ENCODE measurements at places on chromosomes 16 and 17. TPM values are rescaled to one million over a fixed set of nuclear protein-coding genes. Genes with fewer than 3 reads are reported as not detected.

GRCh38 chr16:53414381-53414780 lies 19.9 kb upstream of the RBL2 start:
- no peak overlapping the region for H3K4me3 ChIP-seq
- H3K27ac ChIP-seq: no peak overlapping the region
- no peaks in the 10 kb centered on the region for H3K27me3 ChIP-seq
- no peak for DNase-seq

DNA sequence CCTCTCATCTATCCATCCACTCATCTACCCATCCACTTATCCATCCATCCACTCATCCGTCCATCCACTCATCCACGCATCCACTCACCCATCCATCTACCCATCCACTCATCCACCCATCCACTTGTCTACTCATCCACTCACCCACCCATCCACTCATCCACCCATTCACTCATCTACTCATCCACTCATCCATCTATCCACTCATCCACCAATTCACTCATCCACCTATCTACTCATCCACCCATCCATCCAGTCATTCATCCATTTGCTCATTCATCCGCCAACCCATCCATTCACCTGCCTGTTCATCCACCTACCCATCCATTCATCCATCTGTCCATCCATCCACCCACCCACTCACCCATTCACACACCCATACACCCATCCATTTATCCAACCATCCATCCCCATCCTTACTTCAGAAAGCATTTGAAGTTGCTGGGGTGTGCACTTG lies 329.6 kb downstream of the SEC14L1 start:
- H3K27me3 ChIP-seq: no peaks in the 10 kb centered on the region
- peaks cover 30% of the 10 kb centered on the region for H3K4me1 ChIP-seq
- no peak for DNase-seq
- peak overlapping the region; percentile 11 for H3K27ac ChIP-seq

C16orf46 gene
- 2.0 TPM for total RNA-seq

DNA sequence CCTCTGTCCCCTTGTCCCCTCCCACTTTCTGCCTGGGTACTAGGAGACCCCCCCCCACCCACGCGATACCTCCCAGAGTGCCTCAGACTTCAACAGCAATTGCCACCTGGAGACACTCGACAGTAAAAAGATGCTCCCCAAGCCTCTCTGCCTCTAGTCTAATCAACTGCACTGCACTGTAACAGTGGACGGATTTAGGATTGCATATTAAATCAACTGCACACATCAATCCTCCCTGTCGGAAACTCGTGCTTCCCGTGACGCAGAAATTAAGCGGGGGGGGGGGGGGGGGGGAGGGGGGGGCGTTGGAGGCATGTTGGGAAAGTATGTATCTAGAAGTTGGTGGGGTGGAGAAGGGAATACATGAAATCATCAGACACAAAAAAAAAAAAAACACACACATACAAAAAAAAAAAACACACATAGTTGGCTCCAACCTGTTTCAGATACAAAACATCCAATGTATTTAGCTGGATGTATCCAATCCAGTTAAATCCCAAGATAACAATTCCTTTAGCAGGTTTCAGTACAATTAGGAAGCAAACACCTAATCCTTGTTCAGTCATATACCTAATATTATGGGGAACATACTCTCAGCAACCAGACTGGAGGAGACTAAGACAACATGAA lies 29.7 kb downstream of the FAM222B start:
- no peak for DNase-seq
- no peaks in the 10 kb centered on the region for H3K27me3 ChIP-seq
- H3K4me3 ChIP-seq: peak overlapping the region; percentile 94
- H3K36me3 ChIP-seq: no peaks in the 10 kb centered on the region

PYDC1 gene
- total RNA-seq: 2.1 TPM

GSDMA gene
- total RNA-seq: not detected

DNA sequence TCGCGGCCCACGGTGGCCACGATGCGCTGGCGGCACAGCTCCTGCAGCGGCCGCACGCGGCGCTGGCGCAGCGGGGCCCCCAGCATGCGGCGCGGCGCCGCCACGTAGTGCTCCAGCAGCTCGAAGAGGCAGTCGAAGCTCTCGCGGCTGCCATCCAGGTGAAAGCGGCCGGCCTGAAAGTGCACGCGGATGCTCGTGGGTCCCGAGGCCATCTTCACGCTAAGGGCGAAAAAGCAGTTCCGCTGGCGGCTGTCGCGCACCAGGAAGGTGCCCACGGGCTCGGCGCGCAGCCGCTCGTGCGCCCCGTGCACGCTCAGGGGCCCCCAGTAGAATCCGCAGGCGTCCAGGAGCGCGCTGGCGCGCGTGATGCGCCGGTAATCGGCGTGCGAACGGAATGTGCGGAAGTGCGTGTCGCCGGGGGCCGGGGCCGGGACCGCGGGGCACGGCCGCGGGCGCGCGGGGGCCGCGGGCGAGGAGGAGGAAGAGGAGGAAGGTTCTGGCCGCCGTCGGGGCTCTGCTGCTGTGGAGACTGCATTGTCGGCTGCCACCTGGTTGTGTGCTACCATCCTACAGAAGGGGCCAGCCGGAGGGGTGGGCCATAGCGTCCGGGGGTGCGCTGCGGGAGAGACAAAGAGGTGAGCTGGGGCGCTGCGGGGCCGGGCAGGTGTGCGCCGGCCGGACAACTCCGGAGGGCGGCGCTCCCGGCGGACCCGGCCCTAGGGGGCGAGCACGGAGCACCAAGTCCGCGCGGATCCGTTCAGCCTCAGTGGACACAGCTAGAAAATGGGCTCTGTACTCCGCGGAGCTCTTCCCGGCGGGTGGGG lies 879 bp downstream of the SOCS1 start:
- H3K36me3 ChIP-seq: peaks cover 13% of the 10 kb centered on the region
- peak overlapping the region; percentile 71 for H3K4me3 ChIP-seq
- H3K27me3 ChIP-seq: no peaks in the 10 kb centered on the region
- peaks cover 3% of the 10 kb centered on the region for H3K4me1 ChIP-seq

DNA sequence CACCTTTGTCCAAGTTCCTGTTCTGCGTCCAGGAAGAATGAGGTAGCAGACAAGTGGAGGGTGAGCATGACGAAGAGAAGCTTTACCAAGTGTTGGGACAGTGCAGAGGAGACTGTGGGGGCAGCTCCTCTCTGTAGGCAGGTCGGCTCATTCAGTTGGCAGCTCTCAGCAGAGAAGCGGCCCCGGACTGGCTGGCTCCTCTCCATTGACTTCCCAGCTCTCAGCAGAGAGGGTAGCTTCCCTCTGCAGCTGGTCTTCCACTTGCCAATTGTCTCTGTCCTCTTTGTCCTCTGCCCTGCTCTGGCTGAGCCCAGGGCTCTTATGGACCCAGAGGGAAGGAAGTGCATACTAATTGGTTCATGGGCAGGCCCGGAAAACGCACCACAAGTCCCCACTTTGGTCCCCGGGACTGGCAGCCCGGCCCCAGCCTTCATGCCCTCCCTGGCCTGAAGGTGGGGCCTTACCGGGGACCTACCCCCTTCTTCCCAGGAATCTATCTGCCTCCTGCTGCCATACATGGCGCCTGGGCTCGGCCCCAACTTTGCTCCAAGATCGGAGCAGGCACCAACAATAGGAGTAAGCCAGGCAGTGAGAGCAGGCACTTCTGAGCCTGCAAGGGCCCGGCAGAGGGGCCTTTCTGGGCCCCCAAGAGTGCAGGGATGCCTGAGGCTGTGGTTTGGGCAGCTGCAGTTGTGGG lies 10.1 kb downstream of the KCTD5 start:
- H3K36me3 ChIP-seq: peaks cover 6% of the 10 kb centered on the region
- no peaks in the 10 kb centered on the region for H3K27me3 ChIP-seq
- DNase-seq: no peak
- no peaks in the 10 kb centered on the region for H3K4me1 ChIP-seq
- H3K4me3 ChIP-seq: no peak overlapping the region

GRCh38 chr17:50532452-50533024 lies at the start of gene EPN3:
EPN3 (plus strand) TSS chr17:50532735; CDS start chr17:50536557, 3,822 bp downstream.
- H3K36me3 ChIP-seq: no peaks in the 10 kb centered on the region
- H3K27me3 ChIP-seq: no peaks in the 10 kb centered on the region
- peak; percentile 88 for DNase-seq
- peak within 1 kb of the TSS; percentile 84 for H3K4me3 ChIP-seq
- H3K4me1 ChIP-seq: peaks cover 3% of the 10 kb centered on the region
